Immature natural killer cell (primary cell): ENCODE measurements at places on chromosomes 3 and 15. TPM values are rescaled to one million over a fixed set of nuclear protein-coding genes. Genes with fewer than 3 reads are reported as not detected.

The PRSS50 gene
- not detected for polyA plus RNA-seq

- H3K4me3 ChIP-seq: peak overlapping the region; percentile 52
- DNase-seq: peak; percentile 30
- peaks cover 16% of the 10 kb centered on the region for H3K4me1 ChIP-seq
- no peaks in the 10 kb centered on the region for H3K36me3 ChIP-seq
- no peak overlapping the region for H3K27ac ChIP-seq
Observed at GRCh38 chr15:56608140-56608778, 125.0 kb downstream of the ZNF280D start.

GRCh38 chr15:50576166-50576565, 29.7 kb upstream of the USP50 start:
- H3K36me3 ChIP-seq: peaks cover 3% of the 10 kb centered on the region
- H3K4me3 ChIP-seq: no peak overlapping the region
- no peak for DNase-seq
- H3K27ac ChIP-seq: no peak overlapping the region
- H3K4me1 ChIP-seq: no peaks in the 10 kb centered on the region

GRCh38 chr15:98878862-98879261, 128.7 kb downstream of the PGPEP1L start:
- no peak for DNase-seq
- H3K4me1 ChIP-seq: peaks cover 8% of the 10 kb centered on the region
- H3K27ac ChIP-seq: no peak overlapping the region
- no peak overlapping the region for H3K4me3 ChIP-seq
- no peaks in the 10 kb centered on the region for H3K36me3 ChIP-seq
- peaks cover 4% of the 10 kb centered on the region for H3K27me3 ChIP-seq
